ENCODE measurements at places on chromosomes 2 and 18.

DNA sequence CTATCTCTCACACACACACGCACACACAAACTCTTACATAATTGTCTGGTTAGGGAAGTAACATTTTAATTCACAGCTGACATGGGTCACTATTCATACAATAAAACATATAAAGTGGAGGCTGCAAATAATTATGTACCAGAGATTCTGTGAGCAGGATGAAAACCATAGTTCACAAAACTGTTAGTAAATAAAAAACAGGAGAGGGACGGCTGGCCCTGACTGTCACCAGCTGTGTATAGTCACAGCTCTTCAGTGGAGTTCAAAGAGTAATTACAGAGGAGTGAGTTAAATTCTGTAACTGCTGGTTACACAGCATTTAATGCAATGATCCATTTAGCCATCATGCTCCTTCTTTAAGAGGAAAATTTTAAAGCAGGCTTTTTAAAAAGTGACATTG lies 76.9 kb downstream of the NRXN1 start:
- DNase-seq, result no peak

- no peak for DNase-seq
These were observed 88.9 kb upstream of the BCL2L11 start for GRCh38 chr2:111031546-111032478.

DNA sequence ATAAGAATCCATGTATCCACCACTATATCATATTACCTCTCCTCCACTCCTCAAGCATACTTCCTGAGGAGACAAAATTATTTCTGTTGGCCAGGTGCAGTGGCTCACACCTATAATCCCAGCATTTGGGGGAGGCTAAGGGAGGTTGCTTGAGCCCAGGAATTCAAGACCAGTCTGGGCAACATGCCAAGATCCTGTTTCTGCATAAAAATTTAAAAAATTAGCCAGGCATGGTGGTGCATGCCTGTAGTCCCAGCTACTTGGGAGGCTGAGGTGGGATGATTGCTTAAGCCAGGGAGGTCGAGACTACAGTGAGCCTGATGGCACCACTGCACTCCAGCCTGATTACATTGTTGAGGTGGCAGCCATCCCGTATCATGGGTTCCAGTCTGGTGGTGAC lies 9.2 kb downstream of the INHA start:
- DNase-seq, result no peak

DNA sequence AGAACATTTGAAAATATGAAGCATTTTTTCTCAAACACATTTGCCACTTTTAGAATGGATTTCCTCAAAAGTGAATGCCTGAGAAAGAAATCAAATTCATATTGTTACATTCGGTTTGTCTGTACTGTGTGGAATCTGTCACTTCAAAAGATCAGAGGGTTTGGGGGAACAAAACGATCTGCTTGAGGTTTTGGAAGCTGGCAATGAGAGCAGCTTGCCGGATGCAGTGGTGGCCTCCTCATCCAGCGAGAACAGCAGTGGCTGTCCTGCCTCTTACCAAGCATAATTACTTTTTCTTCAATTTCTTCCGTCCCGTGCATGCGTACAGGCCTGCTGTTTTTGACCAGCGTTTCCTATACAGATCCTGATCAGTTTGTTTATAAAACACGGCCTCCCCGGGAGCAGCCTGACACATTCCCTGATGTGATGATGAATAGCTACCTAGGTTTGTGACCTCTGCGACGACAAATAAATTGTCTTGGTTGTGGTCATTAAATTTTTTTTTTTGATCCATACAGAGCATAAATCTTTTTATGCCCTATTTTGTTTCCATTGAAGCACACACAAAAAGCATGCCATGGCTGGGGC lies 45.2 kb downstream of the ITGA6 start:
- no peak for DNase-seq

DNA sequence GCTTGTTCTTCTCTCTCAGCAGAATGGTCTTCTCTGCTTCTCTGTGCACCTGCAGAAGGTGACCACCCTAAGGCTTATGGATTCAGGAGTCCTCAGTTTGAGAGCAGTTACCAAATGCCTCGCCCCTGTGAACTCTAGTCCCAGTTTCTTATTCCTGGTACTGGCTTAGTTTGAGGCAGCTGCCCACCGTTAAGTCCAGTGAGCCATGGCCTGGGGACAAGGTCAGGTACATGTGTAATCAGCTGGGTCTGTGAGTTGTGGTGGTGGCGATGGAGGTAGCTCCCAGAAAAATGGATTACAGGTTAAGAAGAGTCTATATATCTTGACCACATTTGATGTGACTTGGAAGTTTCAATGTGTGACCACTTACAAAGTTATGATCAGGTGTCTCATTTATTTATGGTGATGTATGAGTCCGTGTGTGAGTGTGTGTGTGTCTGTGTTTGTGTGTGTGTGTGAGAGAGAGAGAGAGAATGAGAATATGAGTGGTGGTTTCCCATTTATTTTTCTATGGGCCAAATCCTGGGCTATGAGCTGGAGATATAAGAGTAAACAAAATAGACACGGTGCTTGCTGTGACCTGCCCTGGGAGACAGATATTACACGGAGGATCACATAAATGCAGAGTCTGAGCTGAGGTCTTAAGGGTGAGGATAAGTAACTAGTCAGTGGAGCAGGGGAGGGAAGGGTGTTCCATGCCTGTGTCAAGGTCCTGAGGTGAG lies 13.0 kb upstream of the IL1RN start:
- no peak for DNase-seq

DNA sequence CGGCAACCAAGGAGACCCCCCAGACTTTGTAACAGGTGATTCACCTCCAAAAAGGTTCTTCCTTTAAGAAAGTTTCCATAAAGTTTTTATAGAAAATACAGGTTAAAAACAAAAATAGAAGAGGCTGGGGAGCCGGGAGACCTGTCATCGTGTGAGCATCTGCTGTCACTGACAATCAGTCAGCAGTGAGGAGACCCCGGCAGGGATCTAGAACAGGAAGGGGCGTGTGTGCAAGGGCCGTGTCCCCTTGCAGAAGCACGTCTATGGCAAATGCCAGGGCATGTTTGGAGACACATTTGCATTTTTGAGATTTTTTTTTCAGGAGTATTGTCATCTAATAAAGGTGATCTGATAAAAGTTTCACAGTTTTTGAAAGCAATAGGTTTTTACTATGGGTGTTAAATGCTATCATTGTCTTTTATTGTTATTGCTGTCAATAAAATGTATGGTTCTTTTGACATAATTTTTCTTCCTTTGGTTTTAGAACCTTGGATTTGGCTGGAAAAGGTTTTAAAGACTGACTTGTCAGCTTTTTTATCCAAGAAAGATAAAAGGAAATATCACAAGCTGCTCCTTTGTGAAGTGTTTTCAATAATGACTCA lies 52.1 kb downstream of the MTCL1 start:
- DNase-seq, result no peak

DNA sequence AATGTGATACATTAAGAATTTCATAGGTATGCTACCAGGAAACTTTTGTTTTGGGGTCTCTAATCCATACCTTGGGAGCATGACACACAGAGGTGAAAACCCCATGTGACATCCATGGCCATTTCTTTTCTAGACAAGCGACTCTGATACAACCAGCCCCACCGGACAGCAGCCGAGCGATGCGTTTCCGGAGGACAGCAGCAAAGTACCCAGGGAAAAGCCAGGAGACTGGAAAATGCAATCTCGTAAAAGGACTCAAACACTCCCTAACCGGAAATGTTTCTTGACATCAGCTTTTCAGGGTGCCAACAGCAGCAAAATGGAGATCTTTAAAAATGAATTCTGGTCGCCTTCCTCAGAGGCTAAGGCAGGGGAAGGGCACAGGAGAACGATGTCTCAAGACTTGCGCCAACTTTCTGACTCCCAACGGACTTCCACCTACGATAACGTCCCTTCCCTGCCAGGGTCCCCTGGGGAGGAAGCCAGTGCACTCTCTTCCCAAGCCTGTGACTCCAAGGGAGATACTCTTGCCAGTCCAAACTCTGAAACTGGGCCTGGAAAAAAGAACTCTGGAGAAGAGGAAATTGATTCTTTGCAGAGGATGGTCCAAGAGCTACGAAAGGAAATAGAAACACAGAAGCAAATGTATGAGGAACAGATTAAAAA lies 48.9 kb downstream of the BMP10 start:
- no peak for DNase-seq

- DNase-seq, result no peak
These were observed 23.5 kb downstream of the MBP start for GRCh38 chr18:77108821-77109647.

DNA sequence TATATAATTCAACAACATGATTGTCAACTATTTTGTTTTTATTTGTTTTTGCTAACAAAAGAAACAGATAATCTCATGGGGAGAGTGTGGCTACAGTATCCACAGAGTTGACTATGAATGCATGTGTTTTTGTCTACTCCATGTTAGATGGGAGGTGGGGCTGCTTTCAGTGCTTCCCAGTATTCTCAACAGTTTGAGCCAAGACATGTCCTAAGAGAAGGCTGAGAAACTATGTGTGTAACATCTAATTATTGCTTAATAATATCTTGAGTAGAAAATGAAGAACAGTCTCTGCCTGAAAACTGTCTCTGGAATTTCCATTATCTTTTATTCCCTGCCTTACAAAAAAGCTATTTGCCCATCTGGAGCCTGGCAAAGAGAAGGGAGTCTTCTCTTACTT lies 178.8 kb upstream of the MMADHC start:
- no peak for DNase-seq

- DNase-seq, result no peak
These were observed 9.3 kb downstream of the IL1F10 start for GRCh38 chr2:113076954-113077669.

DNA sequence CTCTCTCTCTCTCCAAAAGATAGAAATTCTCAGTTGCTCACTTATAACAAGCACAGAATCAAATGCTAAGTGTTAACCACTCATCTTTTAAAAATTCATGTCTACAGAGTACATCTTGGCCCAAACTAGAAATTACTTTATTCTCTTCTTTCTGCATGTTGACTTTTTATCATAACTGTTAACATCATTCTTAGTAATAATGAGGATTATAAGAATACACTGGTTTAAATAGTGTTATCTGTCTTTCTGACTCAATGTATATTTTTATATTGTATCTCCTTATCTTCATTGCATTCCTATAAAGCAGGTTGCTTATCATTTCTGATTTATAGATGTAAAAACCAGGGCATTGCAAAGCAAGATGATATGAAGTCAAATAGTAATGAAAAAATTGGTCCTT lies 17.8 kb upstream of the KLF7 start:
- no peak for DNase-seq

DNA sequence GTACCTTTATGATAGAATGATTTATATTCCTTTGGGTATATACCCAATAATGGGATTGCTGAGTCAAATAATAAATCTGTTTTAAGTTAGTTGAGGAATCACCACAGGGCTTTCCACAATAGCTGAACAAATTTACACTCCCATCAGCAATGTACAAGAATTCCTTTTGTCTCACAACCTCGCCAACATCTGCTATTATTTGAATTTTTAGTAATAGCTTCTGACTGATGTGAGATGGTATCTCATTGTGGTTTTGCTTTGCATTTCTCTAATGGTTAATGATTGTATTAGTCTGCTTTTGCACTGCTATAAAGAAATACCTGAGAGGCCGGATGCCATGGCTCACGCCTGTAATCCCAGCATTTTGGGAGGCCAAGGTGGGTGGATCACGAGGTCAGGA lies 1387.6 kb upstream of the ACVR2A start:
- DNase-seq, result no peak

- no peak for DNase-seq
These were observed 129.7 kb downstream of the MAP3K20 start for GRCh38 chr2:173205375-173205774.

GRCh38 chr2:122148128-122148767 lies 392.8 kb downstream of the TSN start:
- DNase-seq, result no peak

GRCh38 chr2:211516537-211516936 lies 960.1 kb downstream of the CPS1 start:
- DNase-seq, result no peak
